ENCODE measurements at places on chromosomes 1 and 21. TPM values are rescaled to one million over a fixed set of nuclear protein-coding genes. Genes with fewer than 3 reads are reported as not detected.

The C1orf87 gene
- not detected for total RNA-seq

The FCRL5 gene
- total RNA-seq: not detected

The MIGA1 gene
- total RNA-seq: 7.6 TPM

The AMY1A gene
- not detected for total RNA-seq

The TRABD2B gene
- not detected for total RNA-seq

The KRTAP19-3 gene
- total RNA-seq: not detected

The KCNJ6 gene
- total RNA-seq: not detected

The SERPINC1 gene
- total RNA-seq: not detected

The USH2A gene
- not detected for total RNA-seq

The NID1 gene
- total RNA-seq: 0.61 TPM

The HSF2BP gene
- 1.3 TPM for total RNA-seq

The SLAMF8 gene
- 1.2 TPM for total RNA-seq

GRCh38 chr1:39952359-39953110 lies 2.4 kb upstream of the MFSD2A start:
- no peak for DNase-seq

- DNase-seq: no peak
These were observed 176.9 kb upstream of the VAMP3 start for GRCh38 chr1:7594002-7594713.

DNA sequence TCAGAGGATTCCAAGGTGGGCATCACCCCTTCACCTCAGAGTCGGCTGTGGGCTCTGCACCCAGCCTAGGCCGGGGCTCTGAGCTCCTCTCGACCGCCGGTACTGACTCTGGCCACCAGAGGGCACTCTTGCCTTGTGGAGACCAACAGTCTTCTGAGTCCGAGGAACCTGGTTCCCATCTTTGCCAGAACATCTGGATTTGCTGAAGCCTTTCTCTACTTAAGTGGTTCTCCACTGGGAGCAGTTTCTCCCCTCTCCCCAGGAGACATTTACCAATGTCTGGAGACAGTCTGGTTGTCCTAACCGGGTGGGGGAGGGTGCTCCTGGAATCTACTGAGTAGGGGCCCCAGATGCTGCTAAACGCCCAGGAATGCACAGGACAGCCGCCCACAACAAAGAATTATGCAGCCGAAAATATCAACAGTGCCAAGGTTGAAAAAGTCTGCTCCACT lies 9.4 kb downstream of the ETV3L start:
- DNase-seq: peak; percentile 96

GRCh38 chr1:106876384-106876783 lies 180.1 kb upstream of the PRMT6 start:
- DNase-seq: no peak

DNA sequence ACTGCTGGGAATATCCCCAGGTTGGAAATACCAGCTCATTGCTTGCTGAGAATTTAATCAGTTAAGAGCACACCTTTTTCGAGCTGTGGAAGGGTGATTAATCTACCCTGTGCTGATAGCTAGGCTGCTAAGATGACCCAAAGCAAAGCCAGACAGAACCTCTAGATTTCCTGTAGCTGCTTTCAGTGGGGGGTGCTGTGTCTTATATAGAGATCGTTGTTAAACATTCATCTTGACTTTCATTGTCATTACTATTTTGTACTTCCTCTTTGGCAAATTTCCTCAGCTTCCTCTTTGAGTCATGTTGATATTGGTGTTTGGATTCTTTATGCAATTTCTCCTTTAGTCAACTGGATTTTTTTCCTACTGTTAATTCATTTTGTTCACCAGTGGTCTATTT lies 155.3 kb downstream of the DISC1 start:
- DNase-seq: no peak

GRCh38 chr21:42592156-42592820 lies 61.1 kb upstream of the PDE9A start:
- no peak for DNase-seq

DNA sequence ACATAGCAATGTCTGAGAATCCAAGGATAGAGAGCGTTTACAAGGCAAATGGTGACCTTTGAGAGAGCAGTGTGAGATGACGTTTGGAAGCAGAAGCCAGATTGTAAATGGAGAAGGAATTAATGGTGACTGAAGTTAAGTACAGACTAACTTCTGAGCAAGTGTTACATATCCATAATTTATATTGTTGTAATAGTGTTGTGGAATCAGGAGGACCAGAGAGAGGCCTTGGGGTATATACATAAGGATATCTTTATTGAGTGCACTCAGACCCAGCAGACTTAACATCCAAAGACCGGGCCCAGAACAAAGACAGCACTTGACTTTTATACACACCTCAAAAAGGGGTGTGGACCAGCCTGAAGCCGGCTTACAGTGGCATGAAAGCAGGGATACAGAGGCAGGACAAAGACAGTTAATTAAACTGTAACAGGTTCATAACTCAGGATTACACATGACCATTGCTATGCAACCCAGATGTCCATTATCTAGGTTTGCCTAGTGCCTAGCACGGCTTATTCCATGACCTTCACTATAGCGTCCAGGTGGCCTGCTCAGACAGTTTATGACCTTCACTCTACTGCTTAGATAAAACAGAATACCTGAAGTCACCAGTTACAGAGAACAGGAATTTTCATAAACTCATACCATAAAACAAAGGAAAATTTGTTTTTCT lies 2.7 kb upstream of the MGST3 start:
- DNase-seq: no peak

DNA sequence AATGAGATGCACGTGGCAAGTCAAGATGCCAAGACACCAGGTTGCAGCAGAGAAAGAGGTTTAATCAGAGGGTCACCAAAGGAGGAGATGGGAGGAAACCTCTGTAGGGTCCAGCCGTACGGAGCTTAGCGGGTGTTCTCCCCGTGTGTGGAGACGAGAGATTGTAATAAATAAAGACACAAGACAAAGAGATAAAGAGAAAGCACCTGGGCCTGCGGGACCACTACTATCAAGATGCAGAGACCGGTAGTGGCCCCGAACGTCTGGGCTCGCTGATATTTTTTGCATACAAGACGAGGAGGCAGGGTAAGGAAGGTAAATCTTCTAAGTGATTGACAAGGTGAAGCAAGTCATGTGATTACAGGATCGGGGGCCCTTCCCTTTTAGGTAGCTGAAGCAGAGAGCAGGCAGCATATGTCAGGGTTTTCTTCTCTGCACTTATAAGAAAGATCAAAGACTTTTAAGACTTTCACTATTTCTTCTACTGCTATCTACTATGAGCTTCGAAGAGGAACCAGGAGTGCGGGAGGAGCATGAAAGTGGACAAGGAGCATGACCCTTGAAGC lies 41.2 kb upstream of the TDRD10 start:
- no peak for DNase-seq

- DNase-seq: peak; percentile 91
These were observed 44.6 kb downstream of the RASSF5 start for GRCh38 chr1:206551986-206552326.

GRCh38 chr1:226569879-226570547 lies 21.4 kb downstream of the STUM start:
- peak; percentile 62 for DNase-seq

DNA sequence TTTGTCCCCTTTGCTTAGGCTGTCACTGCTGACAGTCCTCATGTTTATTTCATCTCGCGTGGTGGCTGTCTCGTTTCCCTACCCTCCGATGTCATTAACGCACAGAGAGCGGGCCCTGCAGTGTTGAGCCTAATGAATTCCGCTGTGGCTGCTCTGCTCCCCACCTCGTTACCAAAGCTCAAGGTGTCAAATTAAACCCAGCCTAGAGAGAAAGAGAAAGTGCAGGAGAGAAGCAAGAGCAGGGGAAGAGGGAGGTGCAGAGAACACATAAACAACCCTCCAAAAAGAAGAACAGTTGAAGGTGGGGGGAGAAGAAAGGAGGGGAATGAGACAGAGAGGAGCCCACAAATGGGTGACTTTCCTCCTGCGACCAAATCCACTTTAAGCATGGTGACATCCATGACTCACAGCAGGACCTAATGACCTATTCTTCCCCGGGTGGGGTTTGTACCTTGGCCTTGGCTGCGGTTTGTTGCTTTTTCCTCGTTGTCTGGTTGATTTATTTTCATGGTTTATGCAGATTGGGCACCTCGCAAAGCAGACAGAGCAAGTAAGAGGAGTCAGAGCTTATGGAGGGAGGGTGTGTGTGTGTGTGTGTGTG lies 92.5 kb downstream of the PBX1 start:
- peak; percentile 51 for DNase-seq

GRCh38 chr1:94666797-94667196 lies 125.2 kb upstream of the F3 start:
- DNase-seq: no peak

DNA sequence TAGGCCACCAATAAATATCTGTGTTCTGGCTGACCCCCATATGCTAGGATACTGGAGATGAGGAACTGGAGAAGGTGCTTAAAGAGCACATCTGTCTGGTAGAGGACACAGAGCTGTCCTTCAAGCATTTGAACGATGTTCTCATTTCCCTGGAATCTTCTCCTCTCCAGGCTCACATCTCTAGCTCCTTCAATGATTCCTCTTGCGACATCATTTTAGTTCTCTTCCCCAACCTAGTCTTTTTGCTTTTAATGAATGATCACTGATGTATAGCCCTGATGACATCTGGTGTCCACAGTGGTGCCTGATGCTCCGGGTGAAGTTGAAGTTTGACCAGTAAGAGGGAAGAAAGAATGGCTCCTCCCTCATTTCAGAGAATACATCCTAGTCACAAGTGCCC lies 80.8 kb upstream of the UBE2U start:
- no peak for DNase-seq

DNA sequence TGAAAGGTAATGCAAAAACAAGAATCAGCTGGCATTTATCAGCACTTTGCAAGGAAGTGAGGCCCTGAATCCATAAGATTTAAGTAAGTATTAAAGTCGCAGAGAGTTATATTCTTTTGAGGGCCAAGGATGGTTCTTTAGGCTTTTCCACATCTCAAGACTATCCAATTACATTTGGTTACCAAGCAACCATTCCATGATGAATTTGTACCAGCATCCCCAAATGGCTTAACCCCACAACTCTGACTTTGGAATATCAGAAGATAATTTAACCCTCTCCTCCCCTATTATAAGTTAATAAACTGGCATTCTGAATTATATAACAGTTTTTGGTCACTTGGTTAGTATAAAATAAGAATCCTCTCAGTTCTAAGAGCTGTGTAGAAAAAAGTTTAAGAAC lies 2.8 kb downstream of the PHTF1 start:
- DNase-seq: no peak

DNA sequence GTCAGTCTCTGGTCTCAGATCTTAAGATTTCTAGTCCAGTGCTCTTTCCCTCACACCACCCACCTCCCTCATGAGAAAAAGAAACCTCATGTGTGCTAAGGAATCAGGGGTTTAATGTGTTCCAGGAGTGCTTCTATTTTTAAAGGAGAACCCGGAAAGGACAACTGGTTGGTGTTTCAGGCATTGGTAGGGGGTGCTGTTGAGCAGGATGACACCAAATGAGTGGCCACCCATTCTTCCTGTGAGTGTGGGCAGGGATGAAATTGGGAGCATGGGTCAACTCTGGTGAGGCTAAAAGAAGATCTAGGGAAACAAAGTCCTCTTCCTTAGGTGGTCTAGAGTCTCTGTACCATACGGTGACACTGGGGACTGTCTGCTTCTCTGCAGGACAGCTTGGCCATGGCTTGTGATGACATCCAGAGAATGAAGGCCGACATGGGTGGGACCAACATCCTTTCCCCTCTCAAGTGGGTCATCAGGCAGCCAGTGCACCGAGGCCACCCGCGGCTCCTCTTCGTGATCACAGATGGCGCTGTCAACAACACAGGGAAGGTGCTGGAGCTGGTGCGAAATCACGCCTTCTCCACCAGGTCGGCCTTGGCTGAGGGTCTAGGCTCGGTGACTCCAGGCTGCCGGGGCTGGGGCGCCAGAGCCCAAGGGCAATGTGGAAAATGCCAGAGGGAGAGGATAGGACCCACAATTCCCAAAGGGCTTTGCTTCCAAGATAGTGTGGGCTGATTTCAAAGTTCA lies 39.3 kb downstream of the VWA5B1 start:
- DNase-seq: no peak

DNA sequence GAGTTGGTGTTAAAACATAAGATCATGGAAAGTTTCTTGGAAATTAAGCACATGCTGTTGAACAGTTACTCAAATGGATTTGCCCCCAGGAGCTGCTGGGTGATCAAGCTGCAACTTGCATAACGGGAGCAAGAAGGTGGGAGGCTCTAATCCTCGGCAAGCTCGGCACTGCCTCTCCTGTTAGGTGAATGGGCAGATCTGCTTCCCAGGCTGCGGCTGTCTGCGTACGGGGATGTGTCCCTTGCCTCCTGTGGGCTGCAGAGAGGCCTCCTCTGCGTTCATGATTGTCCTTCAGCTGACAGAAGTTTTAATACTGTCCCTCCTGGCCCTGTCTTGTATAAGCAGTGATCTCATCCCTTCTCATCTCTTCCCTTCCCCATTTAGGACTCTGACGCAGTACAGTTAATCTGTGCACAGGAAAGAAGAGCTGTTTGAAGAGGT lies 36.7 kb downstream of the ATP1A1 start:
- DNase-seq: no peak

DNA sequence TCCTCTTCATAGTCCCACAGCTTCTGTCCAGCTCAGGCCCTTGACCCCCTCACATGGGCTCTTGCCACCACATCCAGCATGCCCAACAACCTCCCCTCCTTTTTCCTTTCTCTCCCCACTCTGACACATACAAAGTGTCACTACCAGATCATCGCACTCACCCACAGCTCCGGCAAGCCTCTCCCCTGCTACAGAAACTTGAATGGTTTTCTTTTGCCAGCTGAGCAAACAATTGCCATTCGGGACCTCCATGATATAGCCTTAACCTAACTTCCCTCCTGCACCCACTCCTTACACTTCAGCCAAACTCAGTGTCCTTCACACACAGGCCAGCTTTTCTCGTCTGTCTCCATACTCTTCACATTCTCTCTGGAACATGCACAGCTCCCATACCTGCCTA lies 43.3 kb downstream of the MAB21L3 start:
- no peak for DNase-seq

- DNase-seq: no peak
These were observed 48.6 kb downstream of the PATJ start for GRCh38 chr1:61790837-61791236.

DNA sequence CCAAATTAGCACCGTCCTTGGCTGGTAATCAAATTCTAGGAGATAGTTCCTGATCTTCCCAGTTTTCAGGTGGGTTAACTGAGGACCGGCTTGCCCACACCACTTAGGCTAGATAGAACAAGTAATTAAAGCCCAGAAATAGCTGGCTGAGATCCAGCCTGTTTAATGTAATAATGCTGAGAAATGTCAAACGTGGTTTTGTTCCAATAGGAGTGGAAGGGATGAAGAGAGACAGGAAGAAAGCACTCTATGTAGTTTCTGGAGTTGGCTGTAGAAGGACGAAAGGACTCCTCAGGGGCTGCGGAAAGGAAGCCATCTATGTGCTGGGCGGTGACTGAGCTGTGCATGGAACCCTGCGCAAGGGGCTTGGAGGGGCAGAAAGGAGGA lies 18.6 kb downstream of the NAV1 start:
- DNase-seq: no peak
